ENCODE measurements at places on chromosomes 16 and 17.

GRCh38 chr16:86819533-86819892 is 241.2 kb downstream of the FOXL1 start:
- no peak for ATAC-seq

DNA sequence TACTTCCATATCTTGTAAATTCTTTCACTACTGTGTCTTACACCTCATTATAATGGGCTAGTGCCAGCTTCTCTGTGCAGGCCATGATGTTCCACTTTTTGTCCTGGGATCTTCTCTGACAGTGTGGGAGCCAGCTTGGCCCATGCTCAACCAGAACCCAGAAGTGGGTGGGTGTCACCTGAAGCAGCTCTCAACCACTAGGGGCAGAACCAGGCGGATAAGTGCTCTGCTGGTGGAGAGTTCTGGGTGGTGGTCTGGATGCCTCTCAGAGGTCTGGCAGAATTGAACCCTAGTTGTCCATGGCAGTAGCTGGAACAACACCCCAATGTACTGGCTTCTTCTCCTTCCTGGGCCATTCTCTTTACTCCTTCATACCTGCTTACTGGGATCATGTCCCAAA is 254.1 kb upstream of the N4BP1 start:
- ATAC-seq = no peak

DNA sequence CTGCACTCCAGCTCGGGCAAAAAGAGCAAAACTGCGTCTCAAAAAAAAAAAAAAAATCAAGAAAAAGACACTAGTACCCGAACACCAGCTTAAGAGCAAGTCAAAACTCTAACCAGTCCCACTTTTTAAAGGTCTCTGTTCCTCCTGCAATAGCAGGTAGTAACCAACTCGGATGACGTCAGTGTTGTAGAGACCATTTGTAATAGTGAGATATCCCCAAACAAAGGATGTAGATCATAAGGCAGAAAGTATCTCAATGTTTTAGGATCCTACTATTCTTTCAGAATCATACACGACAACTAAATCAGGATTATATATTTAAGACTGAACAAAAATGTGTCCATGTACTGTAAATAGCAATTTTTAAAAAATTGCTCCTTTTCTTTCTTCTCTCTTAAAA is 2.4 kb downstream of the JPT1 start:
- ATAC-seq = no peak

GRCh38 chr16:17574256-17574655 is 103.5 kb upstream of the XYLT1 start:
- no peak for ATAC-seq

GRCh38 chr17:76688165-76688622 is 22.6 kb downstream of the MXRA7 start:
- peak; percentile 31 for ATAC-seq

- no peak for ATAC-seq
These were observed 692 bp upstream of the KCNJ16 start for GRCh38 chr17:70074236-70074830.
